ENCODE measurements at places on chromosomes 1 and 21.

- no peak for DNase-seq
Measured at GRCh38 chr1:244221991-244222390, 170.9 kb downstream of the ZBTB18 start.

- DNase-seq, result no peak
Measured at GRCh38 chr21:45109831-45110492, 35.6 kb downstream of the ADARB1 start.

DNA sequence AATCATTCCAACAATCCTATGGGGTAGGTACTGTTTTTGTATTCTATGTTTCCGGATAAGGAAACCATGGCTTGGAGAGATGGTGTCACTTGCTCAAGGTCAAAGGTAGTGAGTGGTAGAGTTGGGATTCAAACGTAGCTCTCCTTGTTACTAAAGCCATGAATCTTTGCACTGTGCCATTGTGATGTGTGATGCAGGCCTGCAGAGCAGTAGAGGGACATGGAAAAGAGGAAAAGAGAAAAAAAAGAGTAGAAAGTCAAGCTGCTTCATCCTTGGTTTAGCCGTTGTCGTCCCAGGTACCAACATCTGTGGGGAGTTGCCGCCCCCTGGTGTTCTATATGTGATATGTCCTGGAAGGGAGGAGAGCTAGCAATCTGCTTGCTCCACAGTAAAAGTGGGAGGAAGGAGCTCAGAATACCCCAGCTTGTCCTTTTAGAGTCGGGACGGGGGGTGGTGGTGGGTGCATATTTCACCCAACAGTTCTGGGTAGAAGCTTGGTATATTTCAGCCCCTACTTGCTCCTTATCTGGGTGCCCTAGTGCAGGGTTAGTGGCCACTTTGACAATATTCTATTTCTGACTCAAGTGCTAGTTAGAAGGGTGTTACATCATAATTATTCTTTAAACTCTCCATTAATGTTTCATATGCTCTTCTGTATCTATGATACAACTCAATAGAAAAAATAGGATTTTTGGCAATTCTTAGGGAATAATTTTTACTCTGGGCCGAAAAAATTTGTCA, 98.4 kb downstream of the EBNA1BP2 start:
- DNase-seq, result peak; percentile 56

DNA sequence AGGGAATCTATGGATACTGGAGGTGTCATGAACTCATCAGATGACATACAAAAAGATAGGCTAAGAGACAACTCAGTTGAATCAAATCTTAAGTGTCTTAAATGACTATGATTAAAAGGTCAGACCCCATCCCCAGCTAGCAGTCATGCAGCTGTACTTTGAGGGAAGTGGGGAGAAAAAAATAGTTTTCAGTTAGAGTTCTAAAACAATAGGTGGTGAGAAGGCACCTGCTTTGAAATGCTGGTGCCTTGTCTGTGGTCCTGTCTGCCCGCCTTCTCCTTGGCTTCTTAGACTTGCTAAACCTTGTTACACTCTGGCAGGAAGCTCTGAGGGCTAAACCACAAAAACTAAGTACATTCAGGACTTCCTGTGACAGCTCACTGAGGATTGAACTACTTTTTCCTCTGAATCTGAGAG, 15.3 kb downstream of the CD2 start:
- DNase-seq, result no peak

DNA sequence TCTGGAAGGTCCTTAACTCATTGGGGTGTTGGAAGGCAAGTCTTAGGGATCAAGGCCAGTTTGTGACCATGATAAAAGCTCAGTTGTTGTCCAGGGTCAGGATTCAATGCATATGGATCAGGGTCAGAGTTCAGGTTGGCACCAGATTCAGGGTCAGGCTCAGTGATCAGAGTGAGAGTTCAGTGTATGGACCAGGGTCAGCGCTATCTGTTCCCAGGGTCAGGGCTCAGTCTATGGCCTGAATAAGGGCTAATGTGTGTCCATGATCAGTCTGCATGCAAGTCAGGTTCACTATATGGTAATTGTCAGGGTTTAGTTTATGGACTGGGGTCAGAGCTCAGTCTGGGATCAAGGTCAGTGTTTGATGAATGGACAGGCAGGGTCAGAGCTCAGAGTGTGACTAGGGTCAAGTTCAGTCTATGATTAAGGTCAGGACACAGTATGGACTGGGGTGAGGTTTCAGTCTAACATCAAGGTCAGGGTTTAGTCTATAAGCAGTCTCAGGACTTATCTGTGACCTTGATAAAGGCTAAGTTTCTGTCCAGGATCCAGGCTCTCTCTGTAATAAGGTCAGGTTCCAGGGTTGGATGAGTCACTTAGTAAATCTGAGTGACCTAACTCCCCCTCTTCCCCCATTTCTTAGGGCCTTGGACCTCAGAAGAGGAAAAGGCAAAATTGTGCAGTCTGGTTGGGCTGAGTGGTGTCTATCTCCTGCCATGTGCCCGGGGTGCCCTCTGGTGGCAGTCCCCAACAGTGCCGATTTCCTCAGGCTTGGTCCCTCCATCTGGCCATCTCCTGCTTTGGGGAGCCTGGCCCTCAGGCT, 23.8 kb downstream of the KNCN start:
- DNase-seq, result peak; percentile 36

- no peak for DNase-seq
Measured at GRCh38 chr1:221678014-221678413, 63.9 kb downstream of the DUSP10 start.

- DNase-seq, result peak; percentile 70
Measured at GRCh38 chr1:61742620-61743430, 545 bp downstream of the PATJ start.

DNA sequence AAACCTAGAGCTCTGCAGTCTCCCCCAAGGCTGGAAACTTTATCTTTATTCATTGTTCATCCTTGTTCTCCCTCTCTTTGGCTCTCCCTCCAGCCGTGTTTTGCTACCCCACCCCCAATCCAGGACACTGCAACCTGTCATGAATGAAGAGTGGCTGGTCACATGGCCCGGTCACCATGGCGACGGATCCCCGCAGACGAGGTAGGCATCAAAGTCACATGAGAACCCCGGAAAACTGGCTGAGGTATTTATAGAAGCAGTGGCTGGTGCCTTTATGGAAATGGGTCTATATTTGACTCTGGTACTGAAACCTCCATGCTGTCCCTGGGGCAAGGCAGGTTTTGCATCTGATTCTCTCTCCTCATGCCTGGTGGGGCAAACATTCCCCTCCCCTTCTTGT, 13.4 kb upstream of the SLC6A17 start:
- no peak for DNase-seq

DNA sequence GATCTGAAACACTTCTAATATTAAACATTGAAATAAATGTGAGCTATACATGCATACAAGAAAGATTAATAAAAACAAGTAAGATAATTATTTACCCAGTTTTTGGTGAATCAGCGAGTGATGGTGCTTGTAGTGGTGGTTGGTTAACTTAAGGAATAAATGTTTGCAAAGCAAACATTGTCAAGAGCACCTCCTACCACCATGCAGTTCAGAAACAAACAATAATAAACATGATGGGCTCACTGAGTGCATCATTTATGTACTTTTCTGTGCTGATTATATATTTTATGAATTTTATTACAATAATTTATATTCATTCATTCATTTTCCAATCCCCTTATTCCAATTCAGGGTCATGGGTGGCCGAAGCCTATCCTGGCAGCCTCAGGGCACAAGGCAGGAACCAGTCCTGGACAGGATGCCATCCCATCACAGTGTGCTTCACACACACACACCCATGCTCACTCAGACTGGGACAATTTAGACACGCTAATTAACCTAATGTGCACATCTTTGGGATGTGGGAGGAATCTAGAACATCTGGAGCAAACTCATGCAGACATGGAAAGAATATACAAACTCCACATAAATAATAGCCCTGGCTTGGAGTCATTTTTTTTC, 57.8 kb downstream of the ZMYM4 start:
- no peak for DNase-seq

DNA sequence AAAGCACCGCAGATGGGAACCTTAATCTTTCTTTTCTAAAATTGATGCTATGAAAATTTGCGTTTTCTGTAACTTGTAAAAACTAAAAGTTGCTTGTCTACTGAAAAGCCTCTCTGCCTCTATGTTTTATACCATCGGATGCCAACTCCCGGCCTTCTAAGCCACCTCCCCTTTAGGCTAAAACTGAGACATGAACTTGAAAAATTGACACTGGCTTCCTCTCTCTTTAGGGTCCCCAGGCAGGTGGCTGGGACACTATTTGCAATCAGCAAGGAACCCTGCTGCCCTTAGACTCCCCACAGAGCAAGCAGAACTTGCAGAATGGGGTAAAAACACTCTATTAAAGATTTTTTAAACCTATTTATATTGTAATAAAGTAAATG, 151.1 kb upstream of the CAMK1G start:
- no peak for DNase-seq

DNA sequence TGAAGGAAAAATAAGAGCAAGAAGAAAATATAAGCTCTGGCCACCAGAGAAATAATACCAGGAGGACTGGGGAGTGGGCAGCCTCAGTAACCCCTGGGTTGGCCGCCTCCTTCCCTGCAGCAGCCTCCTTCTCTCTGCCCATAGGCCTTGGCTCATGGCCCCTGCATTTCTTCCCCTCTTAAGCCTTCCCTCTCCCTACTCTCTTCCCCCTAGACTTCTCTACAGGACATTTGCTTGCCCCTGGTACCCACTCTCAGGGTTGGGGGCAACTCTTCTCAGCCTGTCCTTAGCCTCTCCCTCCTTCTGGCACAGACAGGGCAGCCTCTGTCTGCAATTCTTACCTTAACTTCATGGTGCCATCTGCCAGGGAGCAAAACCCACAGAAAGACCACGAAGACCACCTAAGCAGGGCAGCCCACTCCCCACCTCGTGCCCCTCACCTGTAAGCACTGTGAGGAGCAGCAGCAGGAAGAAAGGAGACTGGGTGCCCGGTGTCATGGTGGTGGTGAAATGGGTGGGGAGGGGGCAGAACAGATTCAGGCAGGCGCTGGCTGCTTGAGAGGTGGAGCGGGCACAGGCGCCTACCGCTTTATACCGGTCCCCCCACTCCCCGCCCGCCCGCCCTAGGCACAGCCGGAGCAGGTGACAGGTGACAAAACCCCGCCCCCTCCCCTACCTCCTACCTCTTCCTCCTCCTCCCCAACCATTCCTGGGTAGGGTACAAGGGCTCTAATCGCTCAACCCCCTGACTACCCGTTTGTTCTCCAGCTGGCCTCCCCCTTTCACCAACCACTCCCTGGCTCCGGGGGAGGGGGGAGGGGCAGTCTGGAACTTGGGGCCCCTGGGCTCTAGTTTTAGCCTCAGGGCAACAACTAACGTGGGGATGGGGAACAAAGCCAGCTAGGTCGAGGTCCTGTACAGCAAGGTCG, 15.1 kb downstream of the THBS3 start:
- DNase-seq, result no peak

- DNase-seq, result no peak
Measured at GRCh38 chr1:32496127-32496526, 31.3 kb downstream of the ZBTB8B start.

GRCh38 chr1:180267211-180267561, 37.1 kb downstream of the LHX4 start:
- no peak for DNase-seq

- no peak for DNase-seq
Measured at GRCh38 chr1:246218686-246219085, 288.4 kb downstream of the SMYD3 start.

- no peak for DNase-seq
Measured at GRCh38 chr1:188386161-188386560, 1557.4 kb downstream of the PLA2G4A start.

DNA sequence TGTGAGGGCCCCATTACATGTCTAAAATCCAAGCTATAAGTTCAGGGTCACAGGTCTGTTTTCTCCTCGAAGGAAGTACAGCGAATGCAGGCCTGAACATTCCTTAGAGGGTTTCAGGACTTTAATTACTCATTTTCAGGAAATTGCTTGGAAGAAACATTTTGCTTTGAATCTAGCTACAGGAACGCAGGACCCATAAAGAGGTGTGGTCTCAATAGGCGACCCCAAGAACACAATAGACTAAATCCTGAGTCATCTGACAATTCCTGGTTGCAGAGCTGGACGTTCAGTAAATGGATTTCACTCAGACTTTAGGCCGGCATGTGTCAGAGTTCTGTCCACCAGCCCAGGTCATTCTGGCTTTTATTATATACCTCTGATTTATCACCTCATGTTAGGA, 1.0 kb upstream of the ERG start:
- no peak for DNase-seq

DNA sequence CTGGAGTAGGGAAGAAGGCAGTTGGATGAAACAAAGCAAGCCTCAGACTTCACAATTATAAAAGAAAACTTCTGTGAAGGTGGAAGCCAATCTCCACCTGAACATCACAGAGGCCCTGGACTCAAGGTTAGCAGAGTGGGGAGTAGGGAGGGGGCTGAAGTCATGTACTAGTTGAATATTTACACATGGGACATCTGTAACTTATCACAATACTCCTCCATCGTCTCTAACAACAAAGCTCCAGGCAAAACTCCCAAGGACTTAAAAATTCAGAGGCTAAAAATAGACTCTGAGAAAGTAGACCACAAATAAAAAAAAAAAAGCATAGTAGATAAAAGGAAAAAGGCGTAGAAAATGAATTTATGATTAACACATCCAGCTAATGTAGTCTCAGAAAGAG, 326.3 kb upstream of the PKN2 start:
- no peak for DNase-seq

- no peak for DNase-seq
Measured at GRCh38 chr1:53165408-53165961, 23.0 kb upstream of the SLC1A7 start.

DNA sequence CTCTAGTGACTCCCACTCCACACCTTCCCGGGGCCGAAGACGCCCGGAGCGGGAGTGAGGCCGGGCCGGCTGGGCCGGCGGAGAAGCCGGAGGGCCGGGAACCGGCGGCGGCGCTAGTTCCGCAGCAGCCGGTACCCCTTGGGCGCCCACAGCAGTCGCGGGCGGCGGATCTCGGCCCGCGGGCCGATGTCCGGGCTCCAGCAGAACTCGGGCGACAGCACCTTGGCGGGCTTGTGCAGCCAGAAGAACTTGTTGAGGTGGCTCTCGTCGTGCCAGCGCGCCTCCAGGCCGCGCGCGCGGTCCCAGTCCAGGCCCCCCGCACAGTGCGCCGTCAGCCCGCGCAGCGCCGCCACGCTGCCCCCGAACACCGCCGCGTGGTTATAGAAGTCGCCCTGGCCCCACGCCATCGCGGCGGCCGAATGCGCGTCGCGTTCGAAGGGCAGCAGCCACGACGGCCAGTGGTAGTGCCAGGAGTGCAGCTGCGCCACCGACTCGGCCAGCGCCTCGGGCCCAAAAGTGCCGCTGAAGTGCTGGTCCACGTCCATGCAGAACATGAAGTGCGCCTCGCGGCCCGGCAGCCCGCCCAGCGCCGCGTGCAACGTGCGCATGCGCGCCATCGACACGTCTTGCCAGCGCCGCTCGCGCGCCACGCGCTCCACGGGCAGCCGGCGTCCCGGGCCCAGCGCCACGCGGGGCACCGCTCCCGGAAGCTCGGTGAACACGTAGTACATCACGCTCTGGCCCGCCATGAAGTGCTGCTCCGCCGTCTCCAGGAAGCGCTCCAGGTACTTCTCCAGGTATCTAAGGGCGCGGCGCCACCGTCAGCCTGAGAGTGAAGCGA, 14.0 kb downstream of the A3GALT2 start:
- DNase-seq, result no peak

DNA sequence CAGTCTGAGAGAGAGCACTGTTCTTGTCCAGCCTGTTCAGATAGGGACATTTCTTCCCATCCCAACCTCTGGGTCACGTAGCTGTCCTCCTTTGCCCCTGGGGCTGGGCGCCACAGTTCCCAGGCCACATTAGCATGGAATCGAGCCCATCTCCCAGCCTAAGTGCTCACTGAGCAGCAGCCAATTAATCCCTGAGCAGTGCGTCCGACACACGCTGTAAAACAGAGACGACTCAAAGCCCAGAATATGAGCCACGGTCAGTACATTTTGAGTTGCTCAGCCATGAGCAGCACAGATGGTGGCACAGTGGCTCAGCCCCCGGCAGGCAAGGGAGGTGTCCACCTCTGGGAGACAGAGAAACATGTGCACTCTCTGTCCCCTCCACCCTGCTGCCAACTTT, 267.4 kb downstream of the NPHP4 start:
- DNase-seq, result no peak
